ENCODE measurements at places on chromosomes 5 and 9.

DNA sequence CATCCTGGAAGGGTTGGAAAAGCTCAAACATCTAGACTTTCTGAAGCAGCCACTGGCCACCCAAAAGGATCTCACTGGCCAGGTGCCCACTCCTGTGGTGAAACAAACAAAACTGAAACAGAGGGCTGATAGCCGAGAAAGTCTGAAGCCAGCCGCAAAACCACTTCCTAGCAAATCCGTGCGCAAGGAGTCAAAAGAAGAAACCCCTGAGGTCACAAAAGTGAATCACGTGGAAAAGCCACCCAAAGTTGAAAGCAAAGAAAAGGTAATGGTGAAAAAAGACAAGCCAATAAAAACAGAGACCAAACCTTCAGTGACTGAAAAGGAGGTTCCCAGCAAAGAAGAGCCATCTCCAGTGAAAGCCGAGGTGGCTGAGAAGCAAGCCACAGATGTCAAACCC, 87.6 kb downstream of the MAP1B start:
- peak; percentile 38 for DNase-seq

- no peak for DNase-seq
Observed at GRCh38 chr9:94649100-94649819, 9.9 kb upstream of the FBP1 start.

DNA sequence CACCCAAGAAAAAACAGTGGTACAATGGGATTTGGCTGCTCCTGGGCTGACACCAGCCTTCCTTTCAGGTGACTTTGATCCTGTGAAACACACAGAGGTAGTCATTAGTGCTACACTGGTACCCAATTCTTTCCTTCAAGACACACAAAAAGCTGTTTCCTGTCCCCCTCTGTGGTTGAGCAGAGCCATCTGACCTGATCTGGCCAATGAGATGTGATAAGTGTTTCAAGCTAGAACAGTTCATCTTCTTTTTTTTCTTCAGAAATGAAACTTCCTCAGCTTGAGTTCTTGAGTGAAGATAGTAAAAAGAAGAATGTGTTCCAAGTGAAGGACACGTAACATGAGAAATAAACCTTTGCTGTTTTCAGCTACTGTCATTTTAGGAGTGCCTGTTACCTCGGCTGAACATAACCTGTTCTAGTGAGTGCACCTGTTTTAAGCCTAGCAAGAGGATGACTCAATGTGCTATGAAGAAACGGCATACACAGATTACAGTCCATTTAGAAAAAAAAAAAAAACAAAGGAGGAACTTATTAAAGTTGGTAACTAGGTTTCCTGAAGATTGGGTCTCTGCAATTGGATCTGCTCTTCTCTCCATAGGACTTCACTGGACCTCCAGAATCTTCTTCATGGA, 287.8 kb downstream of the GAS1 start:
- DNase-seq: no peak

DNA sequence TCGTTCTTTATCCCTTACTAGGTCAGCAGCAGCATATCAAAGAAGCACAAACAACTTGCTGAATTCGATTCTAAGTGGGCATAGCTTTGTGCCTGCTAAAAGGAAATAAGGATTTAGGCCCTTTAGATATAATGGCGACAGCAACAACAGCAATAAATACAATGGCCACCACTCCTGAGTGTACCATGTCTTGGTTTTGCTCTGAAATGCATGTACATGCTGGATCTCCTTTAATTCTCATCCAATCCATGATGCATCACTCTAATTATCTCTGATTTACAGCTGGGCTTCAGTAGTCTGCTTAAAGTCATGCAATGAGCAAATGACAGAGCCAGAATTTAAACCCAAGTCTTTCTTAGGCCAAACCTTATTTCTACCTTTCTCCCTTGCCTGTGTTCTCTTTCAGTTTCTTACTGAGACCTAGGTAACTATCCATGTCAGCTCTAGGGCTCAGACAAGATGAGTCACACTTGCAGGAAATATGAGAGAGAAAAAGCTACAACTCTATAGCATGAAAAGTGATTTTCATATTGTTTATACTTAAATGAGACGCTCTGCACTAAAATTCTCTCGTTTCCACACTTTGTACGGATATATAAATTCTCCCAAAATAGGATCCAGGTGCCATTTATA, 111.8 kb downstream of the HMHB1 start:
- no peak for DNase-seq

DNA sequence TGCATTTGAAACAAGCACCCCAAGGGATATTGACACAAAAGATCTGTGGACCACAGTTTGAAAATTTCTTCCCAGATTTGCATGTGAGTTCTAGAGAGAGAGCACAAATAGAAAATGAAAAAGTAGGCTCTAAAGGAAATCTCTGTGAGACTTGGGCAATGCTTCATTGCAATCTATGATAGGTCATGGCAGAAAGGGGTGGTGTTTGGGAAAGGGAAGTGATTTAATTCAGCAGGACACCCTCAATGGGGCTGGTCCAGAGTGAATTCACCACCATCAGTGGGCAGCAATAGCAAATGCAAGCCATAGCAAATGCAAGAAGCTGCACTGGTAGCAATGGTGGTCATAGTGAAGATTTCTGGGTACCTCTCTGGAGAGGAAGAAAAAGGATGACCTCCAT, 58.1 kb downstream of the ANKRD55 start:
- DNase-seq: no peak

GRCh38 chr5:139733010-139733688, 62.5 kb upstream of the PSD2 start:
- DNase-seq: no peak

DNA sequence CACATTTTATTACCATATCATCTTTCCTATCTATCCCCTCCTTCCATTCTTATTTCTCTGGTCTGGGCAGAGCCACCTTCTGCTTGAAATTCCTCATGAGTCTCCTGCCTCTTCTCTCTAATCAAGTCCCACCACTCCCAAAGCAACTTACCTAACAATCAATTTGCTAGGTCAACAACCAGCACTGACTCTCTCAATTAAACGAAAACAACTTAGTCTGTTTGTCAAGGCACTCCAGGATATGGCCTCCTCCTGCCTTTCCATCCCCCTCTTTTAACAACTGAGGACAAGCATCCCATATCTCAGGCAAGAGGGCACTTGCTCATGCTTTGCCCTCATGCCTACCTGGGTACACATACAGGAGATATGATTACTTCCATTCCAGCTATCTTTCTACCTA, 47.4 kb downstream of the HCN1 start:
- DNase-seq: no peak

DNA sequence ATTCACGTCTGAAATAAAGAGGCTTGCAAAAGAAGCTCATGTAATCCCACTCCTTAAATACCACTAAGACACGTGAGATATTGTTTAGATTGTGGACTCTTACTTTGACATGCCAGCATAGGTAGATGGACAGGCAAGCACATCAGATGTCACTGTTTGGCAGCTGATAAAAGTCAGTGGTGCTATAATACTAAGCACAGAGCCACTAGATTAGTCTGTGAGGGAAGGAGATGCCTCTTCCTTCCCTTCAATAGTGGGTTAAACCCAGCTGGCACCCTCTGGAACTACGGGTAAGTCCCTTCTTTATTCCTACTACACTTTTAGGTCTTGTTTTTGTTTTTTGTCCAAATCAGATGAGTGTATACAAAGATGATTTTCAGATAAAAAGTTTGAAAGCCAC, at the start of gene MYOT:
MYOT (plus strand) TSS at position 197 of the 400 bp plus-strand sequence. CDS start 2,792 bp downstream, outside the sequence.
- no peak for DNase-seq

- no peak for DNase-seq
Observed at GRCh38 chr9:128625391-128626146, 31.1 kb downstream of the DYNC2I2 start.

GRCh38 chr9:37340961-37341360, 81.5 kb upstream of the GRHPR start:
- DNase-seq: no peak

DNA sequence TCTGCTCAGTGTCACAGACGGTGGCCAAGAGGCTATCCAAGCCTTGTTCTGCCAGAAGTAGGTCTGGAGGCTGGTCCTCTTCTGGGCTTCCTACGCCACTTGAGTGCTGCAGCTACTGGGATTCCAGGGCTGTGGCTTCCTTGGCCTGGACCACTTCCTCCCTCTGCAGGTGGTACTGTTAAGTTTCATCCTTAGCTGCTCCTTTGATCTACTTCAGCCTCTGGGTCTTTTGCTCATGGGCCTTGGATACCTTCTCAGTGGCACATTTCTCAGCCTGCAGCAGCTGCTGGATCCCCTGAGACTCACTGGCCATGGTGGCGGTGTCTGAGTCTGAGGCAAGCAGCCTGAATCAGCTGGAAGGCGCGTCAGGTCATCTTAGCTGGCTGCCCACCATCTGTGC, 10.3 kb downstream of the CNOT8 start:
- DNase-seq: no peak

DNA sequence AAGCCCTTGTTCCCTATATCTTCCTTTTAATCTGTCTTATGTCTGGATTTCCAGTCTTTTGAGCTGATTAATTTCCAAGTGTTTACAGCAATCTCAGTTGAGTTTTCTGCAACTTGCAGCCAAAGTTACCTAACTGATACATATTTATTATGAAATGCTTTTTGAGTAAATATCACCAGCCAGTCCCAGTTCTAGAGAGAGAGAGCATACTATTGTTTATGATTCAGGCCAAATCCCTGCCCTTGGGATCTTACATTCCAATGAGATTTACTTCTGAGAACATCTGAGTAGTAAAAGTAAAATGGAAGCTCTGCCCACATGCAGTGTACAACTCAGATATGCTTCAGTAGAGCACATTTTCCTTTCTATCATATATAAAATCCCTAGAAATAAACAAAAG, 661.7 kb downstream of the KCTD16 start:
- DNase-seq: no peak

DNA sequence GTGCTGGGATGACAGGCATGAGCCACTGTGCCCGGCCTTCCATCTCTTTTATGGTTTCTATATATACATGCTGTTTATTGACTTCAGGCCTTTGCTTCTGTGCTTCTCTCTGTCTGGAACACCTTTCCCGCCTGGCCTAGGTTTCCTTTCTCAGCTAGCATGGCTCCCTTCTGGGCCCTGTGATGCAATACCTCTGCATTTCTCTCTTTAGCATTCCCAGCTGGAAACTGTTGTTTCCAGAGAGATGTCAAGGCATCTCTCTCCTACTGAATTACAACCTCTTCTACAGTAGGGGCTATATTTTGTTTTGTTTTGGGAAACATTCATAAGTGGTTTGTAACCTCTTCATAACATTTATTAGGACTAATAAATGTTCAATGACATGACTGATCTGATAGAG, 57.1 kb downstream of the RPS23 start:
- DNase-seq: no peak

- DNase-seq: no peak
Observed at GRCh38 chr5:134625559-134625958, 7.1 kb downstream of the SAR1B start.

GRCh38 chr5:137300411-137301240, 198.5 kb downstream of the SPOCK1 start:
- DNase-seq: no peak

GRCh38 chr9:96868709-96869108, 14.4 kb upstream of the ZNF782 start:
- DNase-seq: no peak

DNA sequence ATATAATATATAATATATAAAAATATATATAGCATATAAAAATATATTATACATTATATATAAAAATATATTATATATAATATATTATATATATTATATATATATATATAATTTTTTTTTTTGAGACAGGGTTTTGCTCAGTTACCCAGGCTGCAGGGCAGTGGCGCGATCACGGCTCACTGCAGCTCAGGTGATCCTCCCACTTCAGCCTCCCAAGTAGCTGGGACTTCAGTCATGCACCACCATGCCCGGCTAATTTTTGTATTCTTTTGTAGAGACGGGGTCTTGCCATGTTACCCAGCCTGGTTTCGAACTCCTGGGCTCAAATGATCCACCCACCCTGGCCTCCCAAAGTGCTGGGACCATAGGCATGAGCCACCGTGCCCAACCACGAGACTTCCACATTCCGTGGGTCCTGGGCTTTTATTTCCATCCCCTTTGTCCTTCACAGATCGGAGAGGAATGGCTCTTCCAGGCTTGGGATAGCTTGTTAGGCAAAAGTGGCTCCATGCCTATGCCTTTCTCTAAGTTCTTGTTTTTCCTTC, 62.0 kb upstream of the IER5L start:
- no peak for DNase-seq

- DNase-seq: no peak
Observed at GRCh38 chr9:33467526-33467925, 6.2 kb downstream of the NOL6 start.

GRCh38 chr9:93644397-93645088, 68.2 kb downstream of the PHF2 start:
- DNase-seq: no peak

GRCh38 chr9:132293145-132293721, 61.6 kb downstream of the SETX start:
- no peak for DNase-seq

DNA sequence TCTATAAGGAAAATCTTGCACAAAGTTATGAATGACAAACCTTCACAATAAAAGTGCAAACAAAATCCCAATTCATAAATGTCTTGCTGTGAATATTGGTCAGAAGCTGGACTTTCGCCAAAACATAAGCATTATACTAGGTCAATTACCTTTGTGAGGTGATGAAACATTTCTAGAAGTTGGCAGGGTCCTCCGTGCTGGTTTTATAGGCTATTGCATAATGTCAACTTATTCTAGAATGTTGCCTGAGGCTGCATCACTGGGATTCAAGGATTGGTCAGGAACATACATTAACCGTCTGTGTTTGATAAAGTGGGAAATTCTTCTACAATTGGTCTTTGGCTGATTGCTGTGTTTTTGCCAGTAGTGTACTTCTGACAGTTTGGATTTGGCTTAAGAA, 49.8 kb upstream of the PALM2AKAP2 start:
- no peak for DNase-seq

DNA sequence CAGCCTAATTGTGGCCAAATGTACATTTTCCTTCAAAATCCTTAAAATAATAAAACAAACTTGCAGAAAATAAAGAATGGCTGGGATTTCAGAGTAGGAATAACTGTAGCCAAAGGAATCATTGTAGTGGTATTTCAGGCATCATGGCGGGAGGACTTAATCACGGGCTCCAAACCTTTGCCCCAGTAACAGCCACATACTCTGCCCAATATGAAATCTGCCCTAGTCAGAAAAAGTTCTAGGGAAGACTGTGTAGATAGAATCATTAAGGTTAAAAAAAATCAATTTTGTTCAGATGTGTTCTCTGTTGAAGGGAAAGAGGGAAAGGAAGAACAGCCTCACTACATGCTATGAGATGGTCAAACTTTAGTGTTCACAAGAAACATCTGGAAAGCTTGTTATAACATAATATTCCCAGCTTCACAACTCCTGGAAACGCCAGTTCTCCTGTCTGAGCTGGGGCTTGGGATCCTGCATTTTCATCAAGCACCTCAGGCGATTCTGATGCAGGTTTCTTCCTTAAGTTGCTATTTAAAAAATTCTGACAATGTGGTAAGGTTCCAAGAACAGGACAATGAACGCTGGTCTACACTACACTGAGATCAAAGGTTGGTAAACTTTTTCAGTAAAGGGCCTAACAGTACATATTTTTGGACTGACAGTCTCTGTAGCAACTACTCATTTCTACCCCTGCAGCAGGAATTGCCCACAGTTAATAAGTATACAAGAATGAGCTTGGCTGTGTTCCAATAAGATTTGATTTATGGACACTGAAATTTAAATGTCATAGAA, 87.9 kb downstream of the CEMIP2 start:
- no peak for DNase-seq
